NCI-H1436 treated with DMSO at 0.1 percent for 48 hours (cell line): ENCODE measurements at places on chromosomes 1 and 21.

DNA sequence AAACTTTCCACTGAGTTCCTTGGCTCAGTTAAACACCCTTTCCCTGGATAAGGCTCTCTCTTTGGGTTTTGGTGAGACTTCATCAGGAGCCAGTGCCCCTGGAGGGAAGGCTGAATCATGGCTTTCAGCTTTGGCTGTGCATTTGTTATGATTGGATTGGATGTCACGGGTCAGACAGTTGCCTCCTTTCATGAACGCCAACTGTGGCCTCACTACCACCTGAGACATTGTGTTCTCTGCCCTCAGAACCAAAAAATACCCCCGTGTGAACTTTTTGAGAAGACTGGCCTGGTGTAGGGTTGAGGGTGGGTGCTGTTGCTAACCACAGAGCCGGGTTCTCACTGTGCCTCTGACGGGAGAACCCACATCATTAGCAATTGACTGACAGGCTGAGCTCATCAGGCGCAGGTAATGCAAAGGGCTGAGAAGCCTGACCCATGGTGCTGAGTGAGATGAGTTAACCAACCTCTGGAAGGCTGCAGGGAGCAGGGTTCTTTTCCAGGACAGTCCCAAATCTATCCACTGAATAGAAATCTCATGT is 65.6 kb downstream of the HHAT start:
- no peak for DNase-seq

GRCh38 chr1:63322114-63322943 is at the start of gene FOXD3:
TSS of gene FOXD3 (plus strand) at chr1:63322567. CDS start at chr1:63323059, 492 bp downstream.
- no peak for DNase-seq

- peak; percentile 16 for DNase-seq
These were observed 24.5 kb downstream of the LAMB3 start for GRCh38 chr1:209627732-209628196.

DNA sequence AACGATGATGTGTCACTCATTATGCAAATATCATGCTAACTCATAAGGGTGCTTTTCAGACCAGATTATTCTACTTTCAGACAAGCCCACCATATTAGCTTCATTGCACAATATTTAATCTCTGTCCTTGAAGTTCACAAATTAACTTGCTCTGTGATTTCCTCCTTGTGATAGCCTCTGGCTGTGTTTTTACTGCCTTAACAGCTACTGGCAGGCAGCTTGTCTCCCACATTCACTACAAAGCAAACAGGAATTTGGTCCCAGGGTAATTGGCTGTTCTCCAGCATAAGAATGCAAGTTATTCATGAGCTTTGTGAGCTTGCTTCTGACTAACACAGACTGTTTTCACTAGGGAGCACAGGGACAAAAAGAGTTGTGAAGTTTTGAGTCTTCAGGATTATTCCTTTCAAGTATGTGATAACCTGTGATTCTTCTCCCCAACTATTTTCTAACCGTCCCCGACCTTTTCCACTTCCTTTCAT is 87.9 kb upstream of the HMCN1 start:
- DNase-seq = no peak

DNA sequence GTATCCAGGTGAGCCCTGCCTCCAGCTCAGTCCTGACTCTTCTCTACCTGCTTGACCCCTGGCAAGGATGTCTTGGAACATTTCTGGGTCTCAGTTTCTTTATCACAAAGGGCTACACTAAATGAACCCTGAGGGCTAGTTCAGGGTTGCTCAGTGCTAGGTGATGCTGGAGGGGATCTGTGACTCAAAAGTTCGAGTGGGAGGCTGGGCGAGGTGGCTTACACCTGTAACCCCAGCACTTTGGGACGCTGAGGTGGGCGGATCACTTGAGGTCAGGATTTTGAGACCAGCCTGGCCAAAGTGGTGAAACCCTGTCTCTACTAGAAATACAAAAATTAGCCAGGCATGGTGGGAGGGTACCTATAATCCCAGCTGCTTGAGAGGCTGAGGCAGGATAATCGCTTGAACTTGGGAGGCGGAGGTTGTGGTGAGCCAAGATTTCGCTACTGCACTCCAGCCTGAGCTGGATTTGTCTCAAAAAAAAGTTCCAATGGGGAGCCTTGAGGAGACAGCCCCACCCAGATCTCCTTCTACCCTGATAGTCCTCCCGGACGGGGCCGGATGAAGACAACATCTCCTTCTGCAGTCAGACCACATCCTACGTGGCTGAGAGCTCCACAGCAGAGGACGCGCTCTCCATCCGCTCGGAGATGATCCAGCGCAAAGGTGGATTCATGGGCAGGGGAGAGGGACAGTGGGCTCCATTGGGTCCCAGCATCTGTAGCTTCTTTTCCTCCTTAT is 48.9 kb downstream of the YARS1 start:
- DNase-seq = no peak

DNA sequence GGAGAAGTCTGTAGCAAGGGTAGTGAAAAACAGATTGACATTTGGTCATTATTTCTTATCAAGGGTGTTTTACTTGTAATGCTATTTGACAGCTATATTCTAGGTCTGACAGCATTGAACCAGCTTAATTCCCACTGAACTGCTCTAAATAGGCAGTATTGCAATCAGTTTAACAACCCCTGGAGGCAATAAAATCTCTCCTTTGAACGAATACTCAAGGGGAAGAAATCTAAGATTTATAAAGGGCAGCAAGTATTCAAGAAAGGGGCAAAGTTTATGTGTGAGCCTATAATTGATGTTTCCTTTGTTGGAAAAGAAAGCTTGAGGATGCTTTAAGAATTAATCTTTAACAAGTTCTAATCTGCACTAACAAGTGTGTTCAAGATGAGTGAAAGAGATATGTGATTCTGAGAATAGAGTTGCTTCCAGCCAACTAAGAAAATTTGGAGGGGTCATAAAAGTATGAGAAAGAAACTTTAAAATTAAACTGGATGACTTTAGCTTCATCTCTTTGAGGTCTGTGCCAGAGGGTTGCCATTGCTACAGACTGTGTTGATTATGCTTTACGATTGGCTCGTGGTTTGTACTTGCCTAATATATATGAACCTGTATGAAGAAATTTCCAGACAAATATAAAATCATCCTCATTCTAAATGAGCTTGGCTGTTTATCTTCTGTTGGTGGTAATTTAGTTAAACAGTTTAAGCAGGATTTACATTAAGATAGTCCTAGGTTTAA is 72.5 kb downstream of the ZNF326 start:
- DNase-seq = no peak

DNA sequence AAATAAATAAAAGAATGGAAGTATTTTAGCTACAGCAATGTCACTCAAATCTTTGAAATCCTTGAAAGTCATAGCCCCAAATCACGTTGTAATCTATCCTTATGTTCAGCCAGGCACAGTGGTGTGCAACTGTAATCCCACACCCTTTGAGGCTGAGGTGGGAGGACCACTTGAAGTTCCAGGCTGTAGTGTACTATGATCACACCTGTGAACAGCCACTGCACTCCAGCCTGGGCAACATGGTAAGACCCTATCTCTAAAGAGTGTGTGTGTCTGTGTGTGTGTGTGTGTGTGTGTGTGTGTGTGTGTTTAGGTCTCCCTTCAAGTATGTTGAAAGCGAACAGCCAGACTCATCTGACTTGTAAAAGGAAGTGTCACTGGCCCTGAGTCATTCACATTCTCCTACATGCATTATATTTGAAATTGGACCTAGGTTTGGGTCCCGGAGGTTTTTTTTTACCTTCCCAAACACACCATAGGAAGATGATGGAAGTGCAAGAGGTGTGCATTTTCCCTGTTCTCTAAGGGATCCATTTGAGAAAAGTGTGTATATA is 50.1 kb downstream of the ZNF281 start:
- no peak for DNase-seq

- DNase-seq = no peak
These were observed 134.4 kb downstream of the S1PR1 start for GRCh38 chr1:101371259-101371658.

- DNase-seq = no peak
These were observed 3.3 kb upstream of the IL23R start for GRCh38 chr1:67162954-67163353.

DNA sequence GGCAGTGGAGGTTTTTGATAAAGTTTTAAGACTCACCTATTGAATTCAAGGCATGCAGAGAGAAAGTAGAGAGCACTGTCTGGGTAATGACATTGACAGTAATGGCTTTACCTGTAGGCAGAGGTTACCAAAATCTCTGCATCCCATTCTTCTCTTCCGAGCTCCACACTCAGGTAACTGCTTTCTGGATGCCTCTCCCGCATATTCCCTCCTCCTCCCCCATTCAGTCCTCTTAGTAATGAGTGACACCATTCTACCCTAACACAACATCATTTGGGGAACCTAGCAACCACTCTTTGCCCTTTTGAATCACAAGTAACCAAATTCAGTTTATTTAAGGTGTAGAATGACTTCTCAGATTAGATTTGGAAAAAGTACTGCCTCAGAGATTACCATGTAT is 56.5 kb downstream of the DYRK1A start:
- DNase-seq = no peak

- no peak for DNase-seq
These were observed 41.4 kb downstream of the RNF187 start for GRCh38 chr1:228528612-228529011.

DNA sequence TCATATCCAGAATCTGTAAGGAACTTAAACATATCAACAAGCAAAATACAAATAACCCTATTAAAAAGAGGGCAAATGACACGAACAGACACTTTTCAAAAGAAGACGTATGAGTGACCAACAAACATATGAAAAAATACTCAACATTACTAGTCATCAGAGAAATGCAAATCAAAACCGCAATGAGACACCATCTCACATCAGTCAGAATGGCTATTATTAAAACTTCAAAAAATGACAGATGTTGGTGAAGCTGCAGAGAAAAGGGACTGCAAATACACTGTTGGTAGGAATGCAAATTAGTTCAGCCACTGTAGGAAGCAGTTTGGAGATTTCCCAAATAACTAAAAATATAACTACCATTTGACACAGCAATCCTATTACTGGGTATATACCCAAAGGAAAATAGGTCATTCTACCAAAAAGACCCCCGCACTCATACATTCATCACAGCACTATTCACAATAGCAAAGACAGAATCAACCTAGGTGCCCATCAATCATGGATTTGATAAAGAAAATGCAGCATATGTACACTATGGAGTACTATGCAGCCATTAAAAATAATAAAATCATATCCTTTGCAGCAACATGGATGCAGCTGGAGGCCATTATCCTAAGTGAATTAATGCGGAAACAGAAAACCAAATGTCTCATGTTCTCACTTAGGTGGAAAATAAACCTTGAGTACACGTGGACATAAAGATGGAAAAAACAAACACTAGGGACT is 230.1 kb upstream of the RAB4A start:
- DNase-seq = no peak

GRCh38 chr1:231632119-231632518 is 5.5 kb downstream of the DISC1 start:
- no peak for DNase-seq

GRCh38 chr1:224251741-224252146 is 68.7 kb downstream of the DEGS1 start:
- no peak for DNase-seq

GRCh38 chr1:97599447-97599846 is 321.4 kb downstream of the DPYD start:
- DNase-seq = no peak
